ENCODE measurements at places on chromosomes 16 and 17. TPM values are rescaled to one million over a fixed set of nuclear protein-coding genes. Genes with fewer than 3 reads are reported as not detected.

DNA sequence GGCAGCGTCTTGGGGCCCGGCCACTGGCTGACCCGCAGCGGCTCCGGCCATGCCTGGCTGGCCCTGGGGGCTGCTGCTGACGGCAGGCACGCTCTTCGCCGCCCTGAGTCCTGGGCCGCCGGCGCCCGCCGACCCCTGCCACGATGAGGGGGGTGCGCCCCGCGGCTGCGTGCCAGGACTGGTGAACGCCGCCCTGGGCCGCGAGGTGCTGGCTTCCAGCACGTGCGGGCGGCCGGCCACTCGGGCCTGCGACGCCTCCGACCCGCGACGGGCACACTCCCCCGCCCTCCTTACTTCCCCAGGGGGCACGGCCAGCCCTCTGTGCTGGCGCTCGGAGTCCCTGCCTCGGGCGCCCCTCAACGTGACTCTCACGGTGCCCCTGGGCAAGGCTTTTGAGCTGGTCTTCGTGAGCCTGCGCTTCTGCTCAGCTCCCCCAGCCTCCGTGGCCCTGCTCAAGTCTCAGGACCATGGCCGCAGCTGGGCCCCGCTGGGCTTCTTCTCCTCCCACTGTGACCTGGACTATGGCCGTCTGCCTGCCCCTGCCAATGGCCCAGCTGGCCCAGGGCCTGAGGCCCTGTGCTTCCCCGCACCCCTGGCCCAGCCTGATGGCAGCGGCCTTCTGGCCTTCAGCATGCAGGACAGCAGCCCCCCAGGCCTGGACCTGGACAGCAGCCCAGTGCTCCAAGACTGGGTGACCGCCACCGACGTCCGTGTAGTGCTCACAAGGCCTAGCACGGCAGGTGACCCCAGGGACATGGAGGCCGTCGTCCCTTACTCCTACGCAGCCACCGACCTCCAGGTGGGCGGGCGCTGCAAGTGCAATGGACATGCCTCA lies 773 bp downstream of the NTN3 start:
- DNase-seq: no peak

- DNase-seq: no peak
Measured at GRCh38 chr16:29649588-29650494, 13.2 kb upstream of the SPN start.

- DNase-seq: no peak
Measured at GRCh38 chr16:71867939-71868338, 16.0 kb downstream of the ZNF821 start.

DNA sequence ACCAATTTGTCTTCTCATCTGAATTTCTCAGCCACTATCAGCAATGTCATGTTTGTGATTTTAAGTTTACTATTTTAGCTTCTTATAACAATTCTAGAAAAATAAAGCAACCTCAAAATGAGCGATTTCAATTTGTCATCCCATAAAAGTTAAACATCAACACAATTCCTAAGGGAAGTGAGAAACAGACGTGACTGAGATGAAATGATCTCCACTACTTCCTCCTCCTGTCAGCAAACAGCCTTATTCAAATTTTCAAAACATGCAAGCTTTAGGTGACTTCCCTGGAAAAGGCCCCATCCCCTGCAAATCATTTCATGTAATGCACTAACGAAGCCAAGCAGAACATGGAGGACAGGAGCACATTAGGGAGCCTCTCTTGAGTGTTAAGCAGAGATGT lies 64.9 kb downstream of the ZNF652 start:
- no peak for DNase-seq

DNA sequence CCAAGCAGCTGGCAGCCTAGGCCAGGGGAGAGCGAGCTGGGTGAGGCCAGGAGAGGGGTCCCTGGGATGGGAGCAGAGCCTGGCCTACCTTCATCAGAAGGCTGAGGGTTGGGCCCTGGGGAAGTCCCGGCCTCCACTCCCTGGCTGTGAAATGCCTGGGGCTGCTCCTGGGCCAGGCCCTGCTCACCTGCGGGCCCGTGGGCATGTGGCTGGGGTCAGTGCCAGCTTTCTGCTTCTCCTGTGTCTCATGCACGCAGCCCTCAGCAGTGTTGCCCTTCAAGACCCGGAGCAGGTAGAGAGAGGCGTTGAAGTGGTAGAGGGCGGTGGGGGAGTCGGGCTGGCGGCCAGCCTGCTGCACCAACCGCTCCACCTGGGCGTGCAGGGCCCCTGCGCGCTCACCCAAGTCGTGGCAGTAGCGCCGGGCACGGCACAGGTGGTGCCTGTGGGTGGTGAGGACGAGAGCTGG lies 12.4 kb downstream of the MYBBP1A start:
- DNase-seq: no peak

DNA sequence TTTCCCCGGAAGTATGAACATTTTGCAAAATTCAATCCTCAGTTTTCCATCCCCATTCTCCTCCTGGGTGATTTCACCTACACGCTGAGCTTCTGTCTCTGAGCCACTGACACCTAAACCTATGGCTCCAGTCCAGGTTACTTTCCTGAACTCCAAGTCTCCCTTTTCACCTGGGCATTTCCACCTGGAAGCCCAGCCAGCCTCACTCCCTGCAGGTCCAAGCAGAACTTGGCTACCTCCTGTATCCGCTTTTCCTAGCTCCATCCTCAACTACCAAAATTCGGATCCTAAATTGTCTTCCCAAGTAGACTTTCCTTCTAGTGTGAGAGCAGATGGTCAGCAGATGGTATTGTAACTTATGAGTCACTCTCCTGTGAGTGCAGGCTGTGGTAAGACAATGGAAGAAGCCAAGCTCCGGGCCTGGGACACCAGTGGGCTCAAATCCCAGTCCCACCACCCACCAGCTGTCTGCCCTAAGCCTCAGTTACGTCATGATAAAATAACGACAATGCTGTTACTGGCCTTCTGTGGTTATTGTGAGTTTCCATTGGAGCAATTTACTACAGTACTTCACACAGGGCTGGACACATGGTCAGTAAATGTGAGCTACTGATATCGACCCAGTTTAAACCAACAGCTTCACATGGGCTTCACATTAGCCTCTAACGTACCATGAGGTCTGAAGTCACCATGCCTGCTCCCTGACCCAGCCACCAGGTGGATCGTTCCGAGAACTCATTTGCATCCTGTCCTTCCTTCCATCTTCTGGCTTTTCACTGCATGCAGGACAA lies 33.3 kb downstream of the PECAM1 start:
- DNase-seq: no peak

DNA sequence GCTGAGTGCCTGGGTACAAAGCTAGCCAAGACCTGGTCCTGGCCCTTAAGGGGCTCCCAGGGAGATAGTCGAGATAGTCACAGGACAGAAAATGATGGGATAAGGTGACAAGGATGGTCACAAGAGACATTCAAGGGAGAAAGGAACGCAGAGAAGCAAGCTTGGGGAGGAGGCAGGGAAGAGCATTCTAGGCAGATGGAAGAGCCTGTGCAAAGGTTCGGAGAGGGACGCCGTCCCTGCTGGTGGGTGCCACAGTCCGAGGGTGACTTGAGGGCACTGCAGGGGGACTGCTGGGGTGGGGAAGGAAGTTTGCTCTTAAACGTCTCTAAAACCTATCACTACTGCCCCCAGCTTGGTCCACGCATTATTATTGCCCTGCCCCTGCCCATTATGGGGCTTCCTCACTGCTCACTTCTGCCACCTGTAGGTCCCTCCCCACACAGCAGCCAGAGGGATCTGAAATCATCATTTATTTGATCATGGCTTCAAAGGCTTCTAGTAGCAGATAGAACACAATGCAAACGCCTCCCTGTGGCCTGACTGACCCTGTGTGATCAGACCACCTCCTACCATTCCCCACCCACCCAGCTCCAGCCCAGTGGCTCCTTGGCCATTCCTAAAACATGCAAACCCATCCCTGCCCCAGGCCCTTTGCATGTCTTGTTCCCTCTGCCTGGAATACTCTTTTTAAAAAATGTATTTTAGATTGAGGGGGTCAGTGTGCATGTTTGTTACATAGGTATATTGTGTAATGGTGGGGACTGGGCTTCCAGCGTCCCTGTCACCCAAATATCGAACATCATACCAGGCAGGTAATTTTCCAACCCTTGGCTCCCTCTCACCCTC lies 60.3 kb downstream of the RMI2 start:
- no peak for DNase-seq

DNA sequence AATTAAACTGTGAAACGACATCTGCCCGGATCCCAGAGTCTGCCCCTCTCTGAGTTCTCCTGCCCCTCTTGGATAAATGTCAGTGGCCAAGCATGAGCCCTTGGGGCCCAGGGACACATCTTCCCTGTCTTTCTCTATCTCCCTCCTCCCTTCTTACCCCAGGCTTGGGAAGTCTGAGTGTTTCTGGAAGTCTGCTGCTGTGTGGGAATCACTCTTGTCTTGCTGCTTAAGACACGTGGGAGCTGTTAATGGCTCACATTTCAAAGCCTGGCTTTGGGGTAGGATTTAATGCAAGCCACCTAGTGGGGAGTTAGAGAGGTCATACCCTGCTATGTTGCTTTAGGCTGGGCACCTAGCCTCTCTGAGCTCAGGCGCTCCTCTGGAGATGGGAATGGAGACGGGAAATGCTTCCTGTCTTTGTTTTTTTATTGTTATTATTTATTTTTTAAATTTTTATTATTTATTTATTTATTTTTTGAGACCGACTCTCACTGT lies 218.5 kb upstream of the CIBAR2 start:
- peak; percentile 40 for DNase-seq

GRCh38 chr16:25916037-25916436 lies 224.3 kb downstream of the HS3ST4 start:
- DNase-seq: no peak

- DNase-seq: no peak
Measured at GRCh38 chr16:16075488-16076422, 126.3 kb downstream of the ABCC1 start.

- no peak for DNase-seq
Measured at GRCh38 chr16:85412911-85413520, 200.1 kb upstream of the GSE1 start.

DNA sequence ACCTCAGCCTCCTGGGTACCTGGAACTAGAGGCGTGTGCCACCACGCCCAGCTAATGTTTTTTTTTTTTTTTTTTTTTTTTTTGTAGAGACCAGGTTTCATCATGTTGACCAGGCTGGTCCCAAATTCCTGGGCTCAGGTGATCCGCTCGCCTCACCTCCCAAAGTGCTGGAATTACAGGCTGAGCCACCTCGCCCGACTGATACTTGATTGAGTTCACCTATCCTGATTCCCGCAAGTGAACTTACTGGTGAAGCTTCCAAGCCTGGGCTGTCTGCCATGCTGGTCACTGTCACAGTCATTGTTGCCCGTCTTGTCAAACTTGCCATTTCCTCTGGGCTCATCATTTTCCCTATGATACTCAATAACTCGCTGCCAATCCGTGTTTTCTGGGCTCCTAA lies 71.1 kb upstream of the MTMR4 start:
- no peak for DNase-seq

GRCh38 chr16:637081-638018 lies 1.2 kb upstream of the METTL26 start:
- peak; percentile 89 for DNase-seq

- DNase-seq: no peak
Measured at GRCh38 chr16:85096921-85097320, 15.4 kb downstream of the CIBAR2 start.

GRCh38 chr16:85124636-85125346 lies 12.5 kb upstream of the CIBAR2 start:
- DNase-seq: no peak

DNA sequence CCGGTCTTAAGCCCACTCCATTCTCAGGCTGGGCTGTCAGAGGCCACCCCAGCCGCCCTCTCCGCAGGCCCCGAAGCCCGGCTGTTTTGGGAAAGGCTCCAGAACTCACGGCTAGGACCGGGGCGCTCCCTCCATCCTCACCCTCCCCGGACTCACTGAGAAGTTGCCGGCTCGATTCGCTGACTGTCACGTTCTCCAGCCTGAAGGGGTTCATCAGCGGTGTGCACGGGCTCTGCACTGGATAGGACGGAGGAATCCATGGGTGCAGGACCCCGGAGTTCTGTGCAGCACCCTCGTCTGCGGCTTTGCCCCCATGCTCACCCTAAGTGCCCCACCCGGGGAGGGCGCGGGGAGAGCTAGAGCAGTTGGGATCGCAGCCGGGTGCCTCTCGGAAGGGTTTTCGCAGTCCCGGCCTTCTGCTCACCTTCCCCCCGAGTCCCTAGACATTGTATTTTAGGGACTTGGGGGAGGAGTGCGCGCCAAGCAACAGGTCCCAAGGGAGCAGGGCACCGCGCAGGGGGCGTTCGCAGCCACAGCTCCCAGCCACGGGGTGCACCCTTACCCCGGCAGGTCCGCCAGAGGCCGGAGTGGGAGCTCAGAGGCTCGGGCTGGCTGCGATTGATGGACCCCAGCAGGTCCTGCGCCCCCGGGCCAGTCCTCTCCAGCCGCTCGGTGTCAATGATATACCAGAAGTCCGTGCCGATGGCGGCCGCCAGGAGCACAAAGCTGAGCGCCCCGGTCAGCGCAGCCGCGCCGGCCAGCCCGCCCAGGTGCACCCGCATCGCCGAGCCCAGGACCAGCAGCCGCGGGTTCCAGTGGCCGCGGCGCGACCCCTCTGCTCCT lies 1.0 kb downstream of the TMEM114 start:
- DNase-seq: no peak

Gene GCGR
- not detected for total RNA-seq

Gene RBFOX1
- total RNA-seq: not detected

Gene MBTPS1
- 121 TPM for total RNA-seq

Gene CALB2
- total RNA-seq: not detected

Gene TSC2
- total RNA-seq: 85.0 TPM

Gene DNAAF8
- total RNA-seq: 0.25 TPM

Gene PMFBP1
- 1.4 TPM for total RNA-seq

Gene HS3ST4
- not detected for total RNA-seq

Gene POLG2
- total RNA-seq: 34.1 TPM

Gene ATP1B2
- total RNA-seq: 0.17 TPM

Gene CYB5B
- total RNA-seq: 16.0 TPM

Gene TBC1D3
- total RNA-seq: not detected

Gene BRCA1
- 1.3 TPM for total RNA-seq

Gene KDM6B
- total RNA-seq: 189 TPM

Gene GRB7
- total RNA-seq: not detected
